ENCODE measurements at places on chromosomes 6 and 20.

DNA sequence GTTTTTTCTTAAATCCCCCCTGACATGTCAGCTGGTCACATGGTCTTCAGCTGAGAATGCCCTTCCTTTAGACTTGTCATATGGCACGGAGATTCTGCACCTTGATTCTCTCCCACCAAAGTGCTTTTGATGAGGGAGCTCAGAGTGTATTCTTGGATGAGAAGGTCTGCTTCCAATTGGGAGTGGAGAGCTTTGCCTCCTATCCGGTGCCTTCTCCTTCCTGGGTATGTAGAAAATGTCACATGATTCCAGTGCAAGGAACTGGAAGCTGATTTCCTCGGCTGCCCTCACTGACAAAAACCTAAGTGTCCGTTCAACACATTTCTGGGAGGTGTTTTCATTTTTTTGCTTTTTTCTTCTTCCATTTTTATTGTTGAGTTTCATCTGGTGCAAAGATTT lies 197.2 kb downstream of the TFAP2C start:
- DNase-seq: no peak

DNA sequence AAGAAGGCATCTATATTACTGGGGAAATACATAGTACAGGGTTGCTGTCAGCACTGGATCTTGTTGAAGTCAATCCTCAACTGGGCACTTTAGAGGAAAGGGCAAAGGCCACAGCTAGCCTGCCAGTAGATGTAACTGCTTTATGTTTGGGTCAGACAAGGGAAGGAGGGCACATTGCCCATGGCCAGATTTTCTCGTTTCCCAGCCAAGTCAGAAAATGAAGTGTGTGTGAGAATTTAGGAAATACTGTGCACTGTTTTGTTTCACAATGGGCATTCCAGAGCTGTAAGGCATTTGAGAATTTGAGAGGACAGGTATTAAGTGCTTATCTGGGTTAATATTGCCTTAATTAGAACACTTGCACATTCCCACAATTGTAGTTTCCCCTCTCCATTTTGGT lies 183.9 kb upstream of the MCHR2 start:
- DNase-seq: no peak

DNA sequence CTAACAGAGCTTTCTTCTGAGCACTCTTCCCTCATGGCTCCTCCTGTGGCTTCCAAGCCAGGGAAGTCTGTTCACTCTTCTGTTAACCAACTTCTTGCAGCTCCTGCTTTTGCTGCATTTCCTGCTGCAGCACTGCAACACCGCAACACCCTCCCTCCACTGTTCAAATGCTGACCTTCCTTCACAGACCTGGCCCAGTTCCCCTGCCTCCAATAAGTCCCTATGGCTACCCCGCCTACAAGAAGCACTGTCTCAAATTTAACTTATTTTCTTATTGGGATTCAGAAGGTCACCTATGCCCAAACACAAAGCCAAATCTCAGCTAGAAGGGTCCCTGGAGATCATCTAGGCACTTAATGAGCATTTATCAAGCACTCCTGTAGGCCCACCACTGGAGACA lies 44.6 kb downstream of the ELMO2 start:
- no peak for DNase-seq

GRCh38 chr6:136618086-136618485 lies 67.9 kb upstream of the MAP7 start:
- no peak for DNase-seq

GRCh38 chr6:16473908-16474771 lies 235.8 kb downstream of the GMPR start:
- no peak for DNase-seq

- DNase-seq: no peak
These were observed 69.2 kb downstream of the TPD52L1 start for GRCh38 chr6:125222531-125223455.

DNA sequence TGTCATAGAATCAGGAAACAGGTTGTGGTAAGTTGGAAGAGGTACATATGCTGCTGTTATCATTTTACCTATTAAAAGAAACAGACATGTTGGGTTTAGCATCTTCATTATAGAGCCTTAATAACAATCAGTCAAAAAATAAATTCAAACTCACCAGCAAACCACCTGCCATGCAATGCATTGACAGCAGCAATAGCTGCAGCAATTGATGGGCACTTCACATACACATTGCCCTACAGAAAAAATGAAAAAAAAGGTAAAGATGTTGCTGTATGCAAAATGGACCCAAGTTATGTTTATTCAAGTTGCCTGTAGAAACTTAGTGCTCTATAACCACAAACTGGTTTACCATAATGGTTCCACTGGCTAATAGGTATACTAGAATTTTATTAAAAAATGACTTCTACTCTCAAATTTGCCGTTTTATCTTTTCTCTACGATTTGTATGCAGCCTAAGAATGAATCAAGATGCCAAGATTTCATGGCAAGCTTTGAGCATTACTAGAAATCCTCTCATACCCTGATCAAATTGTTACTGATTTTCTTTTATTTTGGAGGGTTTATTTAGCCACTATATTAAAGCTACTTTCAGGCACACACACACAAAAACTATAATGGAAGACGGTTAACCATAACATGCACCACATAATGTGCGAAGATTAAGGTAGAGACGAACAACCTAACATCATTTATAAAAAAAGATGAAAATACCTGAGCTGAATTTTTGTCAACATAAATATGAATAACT lies 5.5 kb downstream of the ROMO1 start:
- DNase-seq: no peak

- DNase-seq: no peak
These were observed 35.0 kb downstream of the SIRPA start for GRCh38 chr20:1930165-1930564.

- no peak for DNase-seq
These were observed 120.5 kb downstream of the ZMYND8 start for GRCh38 chr20:47235853-47236638.

GRCh38 chr6:170250981-170251775 lies 39.7 kb downstream of the DLL1 start:
- DNase-seq: no peak

DNA sequence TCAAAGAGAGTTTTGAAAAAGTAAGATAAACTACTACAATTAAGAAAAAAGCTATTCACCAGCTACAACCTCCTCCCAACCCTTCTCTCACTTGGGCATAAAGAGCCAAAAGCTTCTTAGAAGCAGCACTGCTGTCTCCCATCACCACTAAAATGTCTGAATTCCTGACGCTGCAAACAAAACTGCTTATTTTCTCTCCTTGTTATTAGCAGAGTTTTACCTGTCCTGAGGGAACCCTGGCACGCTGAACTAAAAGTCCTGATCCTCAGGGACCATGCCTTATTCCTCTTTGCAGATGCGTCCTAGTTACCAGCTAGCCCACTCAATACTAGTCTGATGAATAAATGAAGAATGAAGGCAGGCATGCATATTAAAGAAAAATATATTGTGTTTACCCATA lies 1.1 kb downstream of the HACE1 start:
- no peak for DNase-seq

GRCh38 chr6:50978380-50979170 lies 159.9 kb downstream of the TFAP2B start:
- no peak for DNase-seq

- DNase-seq: no peak
These were observed 58.7 kb downstream of the ARHGAP18 start for GRCh38 chr6:129651291-129651691.

- no peak for DNase-seq
These were observed 56.9 kb downstream of the RAMACL start for GRCh38 chr6:166529586-166529985.

GRCh38 chr6:80022803-80023202 lies 18.4 kb downstream of the TTK start:
- DNase-seq: no peak

GRCh38 chr20:60252866-60253265 lies 294.6 kb downstream of the CDH26 start:
- no peak for DNase-seq

- DNase-seq: no peak
These were observed 537 bp downstream of the PPIL4 start for GRCh38 chr6:149545258-149545753.

DNA sequence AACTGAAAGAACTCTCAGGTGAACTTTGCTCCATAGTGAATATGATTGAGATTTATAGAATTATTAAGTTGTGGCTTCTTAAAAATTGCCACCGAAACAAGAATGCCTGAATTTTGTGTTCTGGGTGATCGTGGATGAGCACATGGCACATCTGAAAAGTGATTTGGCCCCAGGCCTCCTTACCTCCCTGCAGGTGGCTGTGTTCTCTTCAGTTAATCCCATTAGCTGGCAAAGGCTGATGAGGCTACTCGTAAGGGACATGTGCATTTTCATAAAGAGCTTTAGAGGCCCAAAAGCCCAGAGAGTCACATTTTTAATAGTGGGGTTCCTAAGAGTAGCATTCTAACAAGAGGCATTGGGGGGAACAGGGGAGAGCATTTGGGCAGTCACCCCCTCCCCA lies 22.6 kb downstream of the GNAS start:
- DNase-seq: no peak

DNA sequence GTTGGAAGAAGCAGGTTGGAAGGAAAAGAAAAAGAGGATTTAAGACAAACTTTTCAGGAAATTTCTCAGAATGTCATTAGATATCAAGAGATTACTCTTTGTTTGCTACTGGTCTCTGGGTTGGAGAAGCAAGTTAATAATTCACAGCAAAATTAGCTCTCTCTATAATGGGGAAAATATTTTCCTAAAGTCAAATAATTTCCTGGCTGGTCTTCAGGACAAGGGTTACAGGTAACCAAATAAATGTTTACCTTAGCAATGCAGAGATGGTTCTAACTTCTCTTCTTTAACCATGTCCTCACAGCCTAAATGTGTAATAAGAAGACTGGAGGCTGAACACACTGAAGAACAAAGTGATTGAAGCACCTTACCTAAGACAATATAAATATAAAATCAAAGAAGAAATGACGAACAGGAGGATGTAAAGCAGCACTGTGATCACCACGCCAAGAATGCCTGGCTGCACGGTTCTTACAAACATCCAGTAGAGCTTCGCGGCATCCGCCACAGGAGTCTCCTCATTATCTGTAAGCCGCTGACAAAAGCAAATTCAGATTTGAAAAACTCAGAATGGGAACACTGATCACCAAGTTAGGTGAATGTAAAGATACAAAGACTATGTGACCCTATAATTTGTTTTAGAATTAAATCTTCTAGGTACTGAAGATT lies 717.5 kb downstream of the TFAP2A start:
- no peak for DNase-seq

DNA sequence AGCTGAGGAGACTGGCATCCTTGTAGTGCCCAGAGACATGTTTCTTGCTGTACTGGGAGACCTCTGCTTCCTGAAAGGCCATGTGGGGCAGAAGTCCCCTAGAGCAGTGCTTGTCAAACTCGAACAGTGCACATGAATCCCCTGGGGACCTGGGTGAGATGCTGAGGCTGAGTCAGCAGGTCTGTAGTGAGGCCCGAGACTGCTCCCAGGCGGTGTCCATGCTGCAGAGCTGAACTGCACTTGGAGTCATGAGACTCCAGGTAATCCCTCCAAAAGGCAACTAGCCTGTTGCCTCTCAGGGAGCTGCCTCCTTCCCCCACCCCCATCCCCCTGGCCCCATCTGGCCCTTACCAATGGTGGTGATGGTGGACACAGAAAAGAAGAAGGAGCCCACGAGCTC lies 3.7 kb downstream of the KCNK17 start:
- no peak for DNase-seq

DNA sequence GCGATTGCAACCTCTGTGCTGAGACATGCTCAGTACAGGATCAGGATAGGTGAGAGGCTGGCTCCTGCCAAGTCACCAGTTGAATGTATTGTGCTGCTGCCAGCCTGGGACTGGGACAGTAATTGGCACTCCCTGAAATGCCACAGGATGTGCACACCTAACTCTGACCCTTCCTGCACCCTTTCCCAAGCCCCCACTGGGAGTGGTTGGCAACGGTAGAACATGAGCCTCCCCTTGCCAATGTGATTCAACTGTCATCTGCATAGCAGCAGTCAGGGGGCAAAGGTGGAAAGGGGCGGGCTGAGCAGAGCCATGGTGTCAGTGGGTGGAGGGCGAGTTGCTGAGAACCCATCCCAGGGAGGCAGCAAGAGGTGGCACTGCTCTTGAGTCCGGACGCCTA lies 15.4 kb downstream of the SPINT3 start:
- no peak for DNase-seq

DNA sequence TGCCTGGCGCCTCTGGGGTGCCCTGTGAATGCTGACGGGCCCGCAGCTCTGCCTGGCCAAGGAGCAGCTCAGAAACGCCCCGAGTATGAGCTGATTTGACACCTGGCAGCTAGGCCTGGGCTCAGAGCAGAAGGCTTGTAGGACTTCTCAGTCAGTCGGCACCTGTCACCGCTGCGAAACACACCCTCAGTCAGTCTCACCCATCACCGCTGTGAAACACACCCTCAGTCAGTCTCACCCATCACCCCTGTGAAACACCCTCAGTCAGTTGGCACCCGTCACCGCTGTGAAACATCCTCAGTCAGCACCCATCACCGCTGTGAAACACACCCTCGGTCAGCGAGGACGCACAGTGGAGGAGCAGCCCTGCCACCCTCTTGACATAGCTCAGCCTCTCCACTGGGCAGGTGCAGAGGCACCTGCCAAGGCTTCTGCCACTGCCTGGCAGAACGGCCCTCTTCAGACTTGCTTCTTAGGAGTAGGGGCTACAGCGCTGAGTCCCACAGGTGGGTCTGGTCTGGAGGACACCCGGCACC lies 109.0 kb downstream of the PSMB1 start:
- DNase-seq: peak; percentile 72

DNA sequence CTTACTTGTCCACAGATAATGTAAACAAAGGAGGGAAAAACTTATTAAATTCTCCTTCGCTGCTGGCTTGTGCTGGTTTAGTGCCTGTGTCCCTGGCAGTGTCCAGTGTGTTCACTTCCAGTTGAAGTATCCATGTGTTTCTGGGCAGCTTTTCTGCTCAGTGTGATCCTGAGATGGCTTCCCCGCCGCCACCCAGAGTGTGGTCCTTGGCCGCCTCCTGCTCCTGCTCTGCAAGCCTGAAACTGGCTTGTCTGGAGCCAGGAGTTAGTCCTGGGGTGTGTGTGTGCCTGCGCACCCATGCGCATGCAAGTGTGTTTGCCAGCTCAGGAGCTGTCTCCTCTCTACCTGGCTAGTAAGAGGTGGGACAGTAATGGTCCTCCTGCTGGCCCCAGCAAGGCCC lies 7.2 kb downstream of the BTBD3 start:
- no peak for DNase-seq

DNA sequence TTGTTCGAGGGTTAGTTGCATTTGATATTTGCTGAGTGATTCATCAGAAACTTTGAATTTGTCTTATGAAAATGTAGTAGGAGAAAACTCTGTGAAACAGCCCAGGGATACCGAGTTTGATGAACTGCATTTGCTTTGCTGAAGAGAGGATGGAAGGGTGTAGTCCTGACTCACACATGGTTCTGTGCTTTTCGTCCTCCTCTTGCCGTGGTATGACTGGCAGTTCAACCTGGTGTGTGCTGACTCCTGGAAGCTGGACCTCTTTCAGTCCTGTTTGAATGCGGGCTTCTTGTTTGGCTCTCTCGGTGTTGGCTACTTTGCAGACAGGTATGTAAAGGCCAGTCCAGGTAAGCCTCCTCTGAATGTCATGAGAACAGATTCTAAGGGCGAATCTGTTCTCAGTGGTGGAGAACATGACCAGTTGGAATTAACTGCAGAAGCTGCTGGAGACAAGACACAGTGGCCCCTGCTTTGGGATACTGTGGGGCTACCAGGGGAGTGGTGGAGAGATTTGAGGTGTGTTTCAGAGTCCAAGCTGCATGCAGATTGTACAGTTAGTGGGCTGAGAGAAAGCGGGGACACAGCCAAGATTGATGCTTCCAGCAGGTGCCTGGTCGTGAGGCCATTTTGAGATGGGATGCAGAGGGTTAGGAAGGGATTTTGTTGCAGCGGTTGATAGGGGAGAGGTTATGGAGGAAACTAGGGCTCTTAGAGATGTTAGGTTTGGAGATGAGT lies 8.4 kb downstream of the SLC22A1 start:
- no peak for DNase-seq

GRCh38 chr20:62182469-62183425 lies at the start of gene MTG2:
TSS of gene MTG2 (plus strand) at chr20:62183028. CDS start at chr20:62193421, 10,393 bp downstream.
- DNase-seq: peak; percentile 91

Data from NCI-H510A treated with DMSO at 0.1 percent for 48 hours (cell line).